T-cell (primary cell): ENCODE measurements at places on chromosomes 4 and X.

DNA sequence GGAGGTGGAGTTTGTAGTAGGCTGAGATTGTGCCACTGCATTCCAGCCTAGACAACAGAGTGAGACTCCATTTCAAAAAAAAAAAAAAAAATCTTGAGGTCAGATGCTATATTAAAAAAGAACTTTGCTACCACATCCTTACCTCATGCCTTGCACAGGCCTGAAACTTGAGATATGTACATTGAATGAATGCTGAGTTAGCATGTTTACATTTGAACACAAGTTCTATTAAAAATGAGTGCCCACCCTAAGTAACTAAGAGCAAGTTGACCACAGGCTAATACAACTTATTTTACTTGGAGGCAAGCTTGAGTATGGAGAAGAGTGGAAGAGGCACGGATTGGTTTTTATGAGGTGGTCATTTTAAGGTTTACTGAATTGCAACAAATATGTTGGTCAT lies 276.6 kb upstream of the GATB start:
- no peak for DNase-seq

DNA sequence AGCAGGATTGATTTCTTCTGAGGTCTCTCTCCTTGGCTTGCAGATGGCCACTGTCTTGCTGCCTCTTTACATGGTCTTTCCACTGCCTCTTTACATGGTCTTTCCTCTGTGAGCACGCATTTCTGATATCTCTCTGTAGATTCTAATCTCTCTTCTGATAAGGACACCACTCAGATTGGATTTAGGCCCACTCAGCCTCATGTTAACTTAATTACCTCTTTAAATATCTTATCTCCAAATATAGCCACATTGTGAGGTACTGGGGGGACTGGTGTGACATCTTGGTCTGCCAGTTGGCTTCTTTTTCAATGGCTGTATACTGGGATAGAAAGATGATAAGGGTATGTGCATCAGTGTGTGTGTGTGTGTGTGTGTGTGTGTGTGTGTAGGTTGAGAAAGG lies 153.7 kb downstream of the AWAT2 start:
- no peak for DNase-seq

DNA sequence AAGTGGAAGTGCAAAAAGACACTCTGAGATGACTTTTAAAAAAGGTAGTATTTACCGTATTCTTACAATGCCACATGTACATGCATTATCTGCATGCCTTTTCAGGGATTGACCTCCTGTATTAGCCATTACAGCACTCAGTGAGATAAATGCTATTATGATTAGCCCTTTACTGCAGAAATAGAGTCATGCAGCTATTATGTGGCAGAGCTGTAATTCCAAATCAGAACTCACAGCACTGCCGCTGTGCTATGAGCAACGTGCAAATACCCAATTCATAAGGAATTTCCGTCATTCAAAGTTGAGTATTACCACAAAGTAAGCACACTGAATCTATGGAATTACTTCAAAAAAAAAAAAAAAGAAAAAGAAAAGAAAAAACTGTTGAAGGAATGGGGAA lies 92.1 kb upstream of the SMAD1 start:
- DNase-seq = no peak

DNA sequence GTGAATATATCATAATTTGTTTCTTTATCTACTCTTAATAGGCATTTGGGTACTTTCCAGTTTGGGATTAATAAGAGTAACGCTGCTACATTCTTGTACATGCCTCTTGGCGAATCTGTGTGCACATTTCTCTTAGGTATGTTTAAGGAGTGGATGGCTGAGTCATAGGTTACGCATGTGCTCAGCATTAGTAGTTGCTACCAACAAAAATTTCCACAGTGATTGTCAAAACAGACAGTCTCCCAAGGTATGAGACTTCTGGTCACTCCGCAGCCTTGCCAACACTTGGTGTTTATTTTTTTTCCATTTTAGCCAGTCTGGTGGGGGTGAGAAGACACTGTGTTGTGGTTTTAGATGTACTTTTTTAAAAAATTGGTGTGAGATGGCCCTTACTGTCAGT lies 44.6 kb downstream of the FGFBP1 start:
- no peak for DNase-seq

DNA sequence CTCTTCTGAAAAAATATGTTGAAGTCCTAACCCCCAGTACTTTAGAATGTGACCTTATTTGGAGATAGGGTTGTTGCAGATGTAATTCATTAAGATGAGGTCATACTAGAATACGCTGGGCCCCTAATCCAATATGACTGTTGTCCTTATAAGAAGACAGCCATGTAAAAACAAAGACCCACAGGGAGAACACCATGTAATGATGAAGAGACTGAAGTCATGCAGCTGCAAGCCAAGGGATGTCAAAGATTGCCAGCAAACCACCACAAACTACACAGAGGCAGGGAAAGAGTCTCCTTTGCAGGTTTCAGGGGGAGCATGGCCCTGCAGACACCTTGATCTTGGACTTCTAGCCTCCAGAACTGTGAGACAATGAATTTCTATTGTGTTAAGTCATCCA lies 37.4 kb downstream of the CXorf58 start:
- DNase-seq = no peak

- no peak for DNase-seq
Measured at GRCh38 chrX:12867685-12868084, 813 bp downstream of the TLR7 start.

GRCh38 chr4:152938237-152938947 lies 2.3 kb downstream of the FHDC1 start:
- no peak for DNase-seq

DNA sequence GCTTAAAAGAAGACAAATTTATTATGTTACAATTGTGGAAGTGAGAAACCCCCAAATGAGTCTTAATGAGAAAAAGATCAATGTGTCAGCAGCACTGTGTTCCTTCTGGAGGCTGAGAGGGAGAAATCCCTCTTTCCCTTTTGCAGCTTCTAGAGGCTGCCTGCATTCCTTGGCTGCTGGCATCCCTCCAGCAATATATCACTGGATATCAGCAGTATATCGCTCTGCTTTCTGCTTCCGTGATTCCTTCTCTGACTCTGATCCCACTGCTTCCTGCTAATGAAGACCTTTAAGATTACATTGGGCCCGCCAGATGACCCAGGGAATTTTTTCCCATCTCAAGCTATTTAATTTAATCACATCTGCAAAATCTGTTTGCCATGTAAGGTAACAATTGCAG lies 1008.0 kb downstream of the RAPGEF2 start:
- no peak for DNase-seq
